ENCODE measurements at places on chromosomes 12 and 14. TPM values are rescaled to one million over a fixed set of nuclear protein-coding genes. Genes with fewer than 3 reads are reported as not detected.

Gene HOXC11
- 2.9 TPM for total RNA-seq

Gene HOXC4
- 1.6 TPM for total RNA-seq

Gene NOC4L
- total RNA-seq = 12.1 TPM

Gene RTL1
- total RNA-seq = not detected

Gene TBC1D30
- under 0.01 TPM for total RNA-seq

Gene MGST1
- total RNA-seq = 92.8 TPM

Gene CCNK
- 38.4 TPM for total RNA-seq

Gene UNC79
- under 0.01 TPM for total RNA-seq

Gene CCDC177
- not detected for total RNA-seq

Gene TGFB3
- 7.7 TPM for total RNA-seq

Gene POTEG
- total RNA-seq = not detected

Gene ZNF891
- 0.86 TPM for total RNA-seq

Gene KRT78
- not detected for total RNA-seq

Measured in fibroblast of villous mesenchyme (primary cell).